ENCODE measurements at places on chromosomes 1 and 21.

DNA sequence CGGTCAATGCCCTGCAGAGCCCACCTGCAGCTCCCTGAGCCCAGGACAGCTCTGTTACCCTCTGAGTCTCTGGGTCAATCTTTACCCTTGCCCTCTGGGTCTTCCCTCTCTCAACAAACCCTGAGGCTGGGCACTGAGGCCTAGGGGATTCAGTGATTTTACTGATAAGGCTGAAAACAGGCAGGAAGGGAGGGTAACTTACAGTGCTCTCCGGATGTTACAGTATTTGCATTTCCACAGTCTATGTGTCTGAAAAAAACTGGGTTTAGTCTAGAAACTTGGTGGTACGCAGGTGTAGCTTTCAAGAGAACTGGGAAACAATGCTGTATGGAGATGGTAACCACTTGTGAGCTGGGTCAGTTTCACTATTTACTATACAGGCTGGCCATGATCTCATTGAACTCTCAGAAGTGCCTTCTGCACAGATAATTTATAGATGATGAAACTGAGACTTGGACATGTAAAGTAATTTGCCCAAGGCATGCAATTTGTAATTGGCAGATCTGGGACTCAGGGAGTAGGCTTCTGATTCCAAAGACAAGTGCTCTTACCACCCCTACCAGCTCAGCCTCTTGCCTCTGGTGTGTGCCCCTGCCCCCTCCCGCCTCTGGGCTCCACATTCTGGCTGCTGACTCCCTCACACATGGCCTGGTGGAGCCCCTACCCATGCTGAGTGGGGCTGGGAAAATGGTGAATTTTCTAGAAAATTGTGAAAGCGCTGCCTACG, 48.8 kb downstream of the TENT5C start:
- peak; percentile 95 for DNase-seq

DNA sequence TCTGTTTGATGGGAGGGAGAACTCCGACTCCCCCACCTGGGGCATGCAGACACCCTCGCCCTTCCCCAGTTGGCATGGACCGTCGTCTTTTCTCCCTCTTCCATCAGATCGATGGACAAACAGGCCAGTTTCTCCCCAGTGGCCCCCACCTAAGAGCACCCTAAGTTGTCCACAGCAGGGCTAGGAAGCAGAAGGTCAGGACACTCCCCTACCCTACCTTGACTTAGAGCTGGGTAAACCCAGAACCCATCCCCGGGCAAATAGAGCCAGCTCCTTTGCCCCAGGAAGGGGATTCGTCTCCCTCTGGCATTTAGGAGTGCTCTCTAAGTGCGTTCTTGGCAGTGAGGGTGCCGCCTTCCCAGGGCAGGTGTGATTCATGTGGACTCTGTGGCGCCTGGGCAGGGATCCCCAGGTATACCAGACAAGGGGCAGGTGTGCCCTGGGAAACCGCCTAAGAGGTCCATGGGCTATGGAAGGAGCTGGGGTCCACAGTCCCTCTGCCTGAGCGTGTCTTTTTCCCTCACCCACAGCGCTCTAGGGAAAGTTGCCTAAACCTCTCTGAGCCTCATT, 2.7 kb upstream of the RUNX3 start:
- no peak for DNase-seq

DNA sequence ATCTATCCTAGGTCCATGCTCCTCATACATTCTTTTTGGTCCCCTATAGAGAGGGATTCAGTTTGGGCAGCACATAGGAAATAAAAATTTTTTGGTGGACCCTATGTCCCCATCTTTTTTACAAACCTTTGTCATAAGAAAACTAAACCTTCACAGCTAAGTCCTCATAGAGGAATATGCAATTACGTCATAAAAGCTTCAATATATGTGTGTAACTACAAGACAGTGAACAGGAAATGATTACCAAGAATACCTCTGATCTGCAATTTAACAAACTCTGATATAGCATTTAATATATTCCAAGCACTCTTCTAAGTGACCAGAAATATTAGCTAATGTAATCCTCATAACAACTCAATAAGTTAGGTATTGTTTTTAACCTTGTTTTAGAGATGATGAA, 6.3 kb upstream of the DENND2C start:
- no peak for DNase-seq

- DNase-seq = peak; percentile 66
These were observed at the start of gene CD1D for GRCh38 chr1:158180741-158181576. CD1D (plus strand) TSS chr1:158180895; CDS start chr1:158181102, 207 bp downstream.

DNA sequence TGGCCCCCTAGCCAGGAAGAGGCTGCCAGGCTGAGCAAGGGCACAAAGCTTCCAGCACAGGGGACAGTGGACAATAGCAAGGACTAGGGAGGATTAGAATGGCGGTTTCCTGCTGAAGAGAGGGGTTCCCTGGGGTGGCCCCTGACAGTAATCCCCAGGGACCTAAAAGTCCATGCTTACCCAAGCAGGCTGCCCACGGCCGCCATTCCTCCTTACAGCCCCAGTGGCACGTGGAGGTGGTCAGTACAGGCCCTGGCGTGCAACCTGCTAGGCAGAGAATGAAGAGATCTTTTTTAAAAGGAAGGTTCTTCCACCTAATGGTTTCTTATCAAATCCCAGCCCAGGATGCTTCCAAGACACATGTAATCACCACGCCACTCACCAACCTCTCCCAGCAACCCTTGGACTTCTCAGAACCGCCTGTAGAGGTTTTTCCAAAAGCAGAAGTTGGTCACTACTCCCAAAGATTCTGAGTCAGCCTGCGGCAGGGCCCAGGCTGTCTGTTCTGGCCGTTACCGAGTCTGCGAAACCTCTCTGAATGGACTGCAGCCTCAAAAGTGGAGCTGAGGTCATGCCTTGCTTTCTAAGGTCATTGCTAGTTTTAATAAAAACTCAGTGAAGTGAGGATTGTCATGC, 926 bp downstream of the MRPL55 start:
- DNase-seq = no peak

DNA sequence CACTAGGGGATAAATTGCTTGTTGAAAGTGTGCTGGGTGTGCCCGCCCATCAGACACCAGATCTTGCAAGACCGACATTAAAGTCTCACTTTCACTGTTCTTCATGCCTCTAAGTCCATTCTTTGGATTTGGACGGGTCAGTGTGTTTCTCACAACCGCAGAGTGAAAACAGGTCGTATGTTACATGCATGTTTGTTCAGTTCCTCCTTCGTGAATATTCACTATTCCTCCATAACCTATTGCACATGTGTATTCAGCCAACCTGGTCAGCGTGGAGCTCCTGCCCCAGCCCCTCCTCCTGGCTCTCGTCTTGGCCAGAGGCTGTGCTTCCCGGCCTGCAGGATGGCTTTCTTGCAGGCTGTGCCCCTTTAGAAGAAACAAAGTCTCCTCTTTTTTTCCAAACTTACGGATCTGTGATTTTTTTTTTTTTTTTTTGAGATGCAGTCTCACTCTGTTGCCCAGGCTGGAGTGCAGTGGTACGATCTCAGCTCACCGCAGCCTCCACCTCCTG, 2.2 kb upstream of the KRTAP10-6 start:
- DNase-seq = no peak

GRCh38 chr1:7526196-7526866, 244.8 kb upstream of the VAMP3 start:
- DNase-seq = no peak

DNA sequence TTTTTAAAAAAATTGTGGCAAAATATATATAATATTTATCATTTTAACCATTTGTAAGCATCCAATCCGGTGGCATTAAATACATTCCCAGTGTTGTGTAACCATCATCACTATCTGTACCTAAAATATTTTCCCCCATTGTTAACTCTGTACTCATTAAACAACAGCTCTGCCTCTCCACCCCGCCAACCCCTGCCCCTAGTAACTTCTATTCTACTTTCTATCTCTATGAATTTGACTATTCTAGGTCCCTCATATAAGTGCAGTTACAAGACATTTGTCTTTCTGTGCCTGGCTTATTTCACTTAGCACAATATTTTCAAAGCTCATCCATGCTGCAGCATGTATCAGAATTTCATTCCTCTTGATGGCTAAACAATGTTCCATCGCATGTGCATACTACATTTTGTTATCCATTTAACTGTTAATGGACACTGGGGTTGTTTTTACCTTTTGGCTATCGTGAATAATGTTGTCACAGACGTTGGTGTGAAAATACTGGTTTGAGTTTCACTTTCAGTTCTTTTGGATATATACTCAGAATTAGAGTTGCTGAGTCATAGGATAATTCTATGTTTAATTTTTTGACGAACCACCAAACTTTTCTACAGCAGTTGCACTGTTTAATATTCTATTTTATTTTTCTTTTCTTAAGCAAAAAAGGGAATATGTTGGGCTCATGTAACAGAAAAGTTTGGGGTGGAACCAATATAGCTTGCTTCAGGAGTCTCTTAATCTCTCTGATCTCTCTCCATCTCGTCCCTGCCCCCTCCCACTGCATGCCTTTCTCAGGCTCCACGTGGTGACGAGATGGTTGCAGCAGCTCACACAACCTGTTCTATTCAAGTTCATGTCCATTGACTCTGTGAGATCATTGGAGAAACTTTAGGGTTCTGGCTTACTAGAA, 25.2 kb upstream of the RCAN1 start:
- no peak for DNase-seq

GRCh38 chr1:242613266-242613815, 88.8 kb upstream of the PLD5 start:
- no peak for DNase-seq

GRCh38 chr1:151294742-151295462, 12.8 kb downstream of the ZNF687 start:
- DNase-seq = no peak

GRCh38 chr1:223524930-223525451, 131.8 kb downstream of the CCDC185 start:
- DNase-seq = no peak

GRCh38 chr1:90175490-90176167, 180.7 kb downstream of the ZNF326 start:
- no peak for DNase-seq

DNA sequence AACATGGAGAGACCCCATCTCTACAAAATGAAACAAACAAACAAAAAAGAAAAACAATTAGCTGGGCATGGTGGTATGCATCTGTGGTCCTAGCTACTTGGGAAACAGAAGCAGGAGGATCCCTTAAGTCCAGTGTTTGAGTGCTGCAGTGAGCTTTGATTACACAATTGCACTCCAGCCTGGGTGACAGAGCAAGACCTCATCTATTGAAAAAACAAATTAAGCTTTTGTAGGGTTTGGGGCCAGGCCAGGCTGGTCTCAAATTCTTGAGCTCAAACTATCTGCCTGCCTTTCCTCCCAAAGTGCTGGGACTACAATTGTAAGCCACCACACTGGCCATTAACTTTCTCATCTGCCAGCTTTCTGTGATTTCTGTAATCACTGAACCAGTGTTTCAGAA, 27.2 kb downstream of the NIPAL3 start:
- no peak for DNase-seq

DNA sequence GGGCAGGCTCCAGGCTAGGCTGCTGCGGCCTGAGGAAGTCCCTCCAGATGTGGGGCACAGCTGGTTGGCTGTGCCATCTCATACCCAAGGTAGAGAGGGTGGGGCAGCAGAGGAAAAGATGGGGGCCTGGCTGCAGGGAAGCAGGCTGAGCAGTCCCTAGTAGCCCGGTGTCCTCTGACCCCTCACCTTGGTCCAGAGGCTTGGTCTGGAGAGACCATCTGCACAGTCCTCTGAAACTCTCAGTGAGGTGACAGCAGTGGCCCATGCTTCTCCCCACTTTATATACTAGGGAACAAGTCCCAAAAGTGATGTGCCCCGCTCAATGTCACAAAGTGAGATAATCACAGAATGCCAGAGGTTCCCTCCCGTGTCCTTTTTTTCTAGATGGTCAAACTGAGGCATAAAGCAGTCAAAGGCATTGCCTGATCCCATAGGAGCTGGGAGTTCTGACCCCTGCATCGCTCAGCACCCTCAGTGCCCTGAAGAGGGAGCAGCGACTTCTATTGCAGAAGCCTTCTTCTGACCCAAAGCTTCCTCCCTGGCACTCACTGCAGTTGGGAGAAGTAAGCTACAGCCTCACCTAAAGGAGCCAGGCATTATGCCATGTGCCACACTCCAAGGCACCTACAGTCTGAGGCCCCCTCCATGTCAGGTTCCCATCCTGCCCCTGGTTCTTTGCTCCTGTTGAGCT, 45.5 kb downstream of the TRABD2B start:
- no peak for DNase-seq

DNA sequence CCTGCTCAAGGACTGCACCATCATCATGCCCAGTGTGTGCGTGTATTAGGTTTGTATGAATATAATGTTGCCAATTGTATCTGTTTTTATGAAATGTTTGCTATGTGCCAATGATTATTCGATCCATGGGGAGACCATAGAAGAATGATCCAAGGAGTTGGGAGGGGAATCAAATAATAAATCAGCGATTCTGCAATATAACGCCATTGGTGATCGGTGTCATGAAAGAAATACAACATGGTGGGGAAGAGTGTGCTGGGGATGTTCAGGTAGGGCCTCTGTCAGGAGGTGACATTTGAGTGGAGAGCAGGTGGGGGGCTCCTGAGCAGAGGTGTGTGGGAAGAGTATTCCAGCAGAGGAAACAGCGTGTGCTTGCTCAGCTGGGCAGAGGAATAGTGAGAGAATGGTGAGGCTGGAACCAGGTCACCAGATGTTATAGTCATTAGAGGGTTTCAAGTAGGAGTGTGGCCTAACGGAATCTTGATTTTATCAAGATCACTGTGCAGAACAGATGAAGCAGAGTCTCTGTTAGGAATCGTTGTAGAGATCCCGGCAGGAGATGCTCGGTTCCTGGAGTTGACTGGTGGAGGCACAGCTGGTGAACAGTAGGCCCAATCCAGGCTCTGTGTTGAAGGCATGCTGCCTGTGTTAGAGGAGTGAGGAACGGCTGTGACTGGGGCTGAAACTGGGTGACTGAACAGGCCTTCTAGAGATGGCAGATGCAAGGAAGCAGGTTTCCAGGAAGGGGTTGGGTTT, 2.9 kb upstream of the ZNF496 start:
- DNase-seq = no peak

DNA sequence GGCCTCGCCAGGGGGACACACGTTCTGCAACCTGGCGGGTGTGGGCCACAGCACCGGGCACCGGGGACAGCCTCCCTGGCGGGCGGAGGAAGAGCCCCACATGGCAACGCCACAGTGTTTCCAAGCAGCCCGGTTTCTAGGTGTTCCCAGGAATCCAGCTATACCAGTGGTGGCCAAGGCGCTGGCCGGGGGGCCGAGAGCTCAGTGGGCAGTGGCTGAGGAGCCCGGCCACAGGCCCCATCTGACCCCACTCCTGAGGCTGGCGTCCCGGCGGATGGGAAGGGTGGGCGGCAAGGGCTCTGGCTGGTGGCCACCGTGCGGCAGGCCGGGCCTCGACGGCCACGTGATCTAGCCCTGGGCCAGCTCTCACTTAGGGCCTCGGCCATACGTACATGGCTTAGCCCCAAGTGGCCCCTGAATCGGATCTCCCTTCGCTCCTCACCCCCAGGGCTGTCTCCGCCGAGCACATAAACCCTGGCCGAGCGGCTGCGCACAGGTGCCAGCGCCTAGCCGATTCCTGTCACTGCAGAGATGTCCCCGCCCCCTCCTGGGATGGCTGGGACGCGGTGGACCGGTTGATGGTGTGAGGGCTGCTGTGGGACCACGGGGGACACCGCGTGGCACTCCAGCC, 68.7 kb downstream of the MORN1 start:
- DNase-seq = no peak

GRCh38 chr21:32547018-32547417, 38.3 kb downstream of the TCP10L start:
- DNase-seq = no peak

All from OCI-LY7 (cell line).